ENCODE measurements at places on chromosomes 7 and 10. TPM values are rescaled to one million over a fixed set of nuclear protein-coding genes. Genes with fewer than 3 reads are reported as not detected.

- H3K36me3 ChIP-seq = peaks cover 10% of the 10 kb centered on the region
- H3K4me3 ChIP-seq = no peak overlapping the region
These were observed 30.2 kb upstream of the CYP26C1 start for GRCh38 chr10:93030409-93030808.

GRCh38 chr10:113243311-113243710 is 293.3 kb downstream of the TCF7L2 start:
- no peak overlapping the region for H3K27ac ChIP-seq
- H3K36me3 ChIP-seq = peaks cover 1% of the 10 kb centered on the region
- no peak for DNase-seq
- no peaks in the 10 kb centered on the region for H3K4me1 ChIP-seq

The VPS26A gene
- 66.3 TPM for total RNA-seq

- H3K36me3 ChIP-seq = no peaks in the 10 kb centered on the region
- peak overlapping the region; percentile 97 for H3K4me3 ChIP-seq
- DNase-seq = no peak
These were observed 482 bp downstream of the CCDC6 start for GRCh38 chr10:59905731-59906416.

GRCh38 chr7:20260223-20260622 is 43.0 kb upstream of the MACC1 start:
- H3K27me3 ChIP-seq = no peaks in the 10 kb centered on the region
- H3K36me3 ChIP-seq = no peaks in the 10 kb centered on the region
- peaks cover 6% of the 10 kb centered on the region for H3K4me1 ChIP-seq
- H3K27ac ChIP-seq = no peak overlapping the region
- no peak overlapping the region for H3K4me3 ChIP-seq

The ATRNL1 gene
- total RNA-seq = 66.0 TPM

The PIP4K2A gene
- 44.1 TPM for total RNA-seq

The ANKRD2 gene
- total RNA-seq = 0.60 TPM

The UNCX gene
- total RNA-seq = not detected

The DEPP1 gene
- 9.4 TPM for total RNA-seq

The FAM25G gene
- not detected for total RNA-seq

- no peaks in the 10 kb centered on the region for H3K36me3 ChIP-seq
- DNase-seq = no peak
- H3K27me3 ChIP-seq = no peaks in the 10 kb centered on the region
- peaks cover 26% of the 10 kb centered on the region for H3K4me1 ChIP-seq
These were observed 1.8 kb downstream of the C10orf95 start for GRCh38 chr10:102449321-102450123.

- H3K27ac ChIP-seq = no peak overlapping the region
- DNase-seq = no peak
- peaks cover 21% of the 10 kb centered on the region for H3K4me1 ChIP-seq
- H3K4me3 ChIP-seq = peak overlapping the region; percentile 12
- H3K27me3 ChIP-seq = peaks cover 48% of the 10 kb centered on the region
These were observed 168.2 kb downstream of the NRF1 start for GRCh38 chr7:129779602-129780256.

- no peaks in the 10 kb centered on the region for H3K36me3 ChIP-seq
- peaks cover 20% of the 10 kb centered on the region for H3K27me3 ChIP-seq
- no peak for DNase-seq
- no peak overlapping the region for H3K4me3 ChIP-seq
- no peak overlapping the region for H3K27ac ChIP-seq
These were observed 134.3 kb downstream of the ACTR3B start for GRCh38 chr7:152893801-152894294.

The GPC2 gene
- total RNA-seq = 6.2 TPM

DNA sequence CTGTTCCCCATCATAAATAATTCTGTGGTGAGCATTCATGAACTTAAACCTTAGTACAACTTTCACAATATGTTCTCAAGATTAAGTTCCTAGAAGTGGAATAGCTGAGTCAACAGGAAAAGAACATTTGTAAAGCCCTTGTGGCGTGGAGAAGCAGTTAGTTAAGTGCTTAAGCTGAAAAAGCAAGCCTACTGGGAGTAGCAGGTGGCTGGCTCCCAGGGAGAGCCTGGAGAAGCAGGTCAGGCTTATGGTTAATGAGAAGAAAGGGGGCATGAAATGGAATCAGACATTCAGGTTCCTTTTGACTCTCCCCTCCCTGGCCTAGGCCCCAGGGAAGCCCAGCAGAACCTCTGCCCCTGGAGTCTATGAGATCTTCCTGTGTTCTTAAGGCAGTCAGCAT is 35.3 kb downstream of the VSTM4 start:
- peaks cover 9% of the 10 kb centered on the region for H3K36me3 ChIP-seq
- no peaks in the 10 kb centered on the region for H3K27me3 ChIP-seq
- no peak overlapping the region for H3K4me3 ChIP-seq
- no peak for DNase-seq
- H3K27ac ChIP-seq = no peak overlapping the region

The SFRP4 gene
- total RNA-seq = 0.41 TPM

The ODAD2 gene
- total RNA-seq = 1.1 TPM

The CTNNA3 gene
- 0.92 TPM for total RNA-seq

GRCh38 chr7:22302951-22303423 is 54.0 kb downstream of the RAPGEF5 start:
- H3K27ac ChIP-seq = no peak overlapping the region
- no peaks in the 10 kb centered on the region for H3K27me3 ChIP-seq
- DNase-seq = no peak
- peaks cover 5% of the 10 kb centered on the region for H3K36me3 ChIP-seq

DNA sequence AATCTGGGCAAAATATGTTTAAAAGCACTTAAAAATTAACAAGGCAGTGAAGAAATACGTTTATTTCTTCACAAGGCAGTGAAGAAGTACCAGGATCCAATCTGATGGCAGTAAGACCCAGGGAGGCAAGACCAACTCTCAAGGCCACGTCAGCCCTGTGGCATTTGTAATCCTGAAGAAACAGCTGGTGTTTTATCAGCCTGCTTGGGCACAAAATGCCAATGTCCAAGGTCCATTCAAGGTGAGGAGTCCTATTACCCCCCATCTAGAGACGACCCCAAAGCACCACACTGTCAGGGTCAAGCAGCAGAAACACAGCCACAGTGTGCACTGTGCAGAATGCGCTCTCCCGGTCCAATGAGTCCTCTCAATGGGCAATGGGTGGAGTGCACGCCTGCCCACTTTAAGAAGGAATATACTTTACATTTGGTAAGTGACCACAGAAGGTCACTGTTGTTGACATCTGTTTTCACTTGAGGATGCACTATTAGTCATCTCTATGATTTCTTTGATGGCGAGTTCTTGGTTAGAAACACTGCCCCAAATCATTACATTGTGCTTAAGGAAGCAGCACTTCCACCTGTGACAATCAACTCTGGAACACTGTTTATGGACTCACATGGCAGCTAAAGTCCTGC is 12.8 kb downstream of the CPXM2 start:
- H3K4me1 ChIP-seq = no peaks in the 10 kb centered on the region
- H3K36me3 ChIP-seq = no peaks in the 10 kb centered on the region
- no peaks in the 10 kb centered on the region for H3K27me3 ChIP-seq
- H3K4me3 ChIP-seq = no peak overlapping the region
- H3K27ac ChIP-seq = no peak overlapping the region

DNA sequence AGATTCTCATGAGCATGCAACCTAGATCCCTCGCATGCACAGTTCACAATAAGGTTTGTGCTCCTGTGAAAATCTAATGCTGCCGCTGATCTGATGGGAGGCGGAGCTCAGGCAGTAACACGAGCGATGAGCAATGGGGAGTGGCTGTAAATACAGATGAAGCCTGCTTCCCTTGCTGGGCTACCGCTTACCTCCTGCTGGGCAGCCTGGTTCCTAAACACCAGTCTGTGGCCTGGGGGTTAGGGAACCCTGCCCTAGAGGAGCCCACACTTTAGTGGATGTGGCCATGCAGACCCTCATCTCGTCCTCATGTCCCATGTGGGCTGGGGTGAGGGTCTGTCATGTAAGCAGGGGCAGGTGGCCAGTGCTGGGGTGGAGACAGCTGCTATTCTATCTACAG is 417.6 kb downstream of the GLRX3 start:
- no peaks in the 10 kb centered on the region for H3K4me1 ChIP-seq
- no peak overlapping the region for H3K27ac ChIP-seq
- DNase-seq = no peak
- H3K4me3 ChIP-seq = no peak overlapping the region

DNA sequence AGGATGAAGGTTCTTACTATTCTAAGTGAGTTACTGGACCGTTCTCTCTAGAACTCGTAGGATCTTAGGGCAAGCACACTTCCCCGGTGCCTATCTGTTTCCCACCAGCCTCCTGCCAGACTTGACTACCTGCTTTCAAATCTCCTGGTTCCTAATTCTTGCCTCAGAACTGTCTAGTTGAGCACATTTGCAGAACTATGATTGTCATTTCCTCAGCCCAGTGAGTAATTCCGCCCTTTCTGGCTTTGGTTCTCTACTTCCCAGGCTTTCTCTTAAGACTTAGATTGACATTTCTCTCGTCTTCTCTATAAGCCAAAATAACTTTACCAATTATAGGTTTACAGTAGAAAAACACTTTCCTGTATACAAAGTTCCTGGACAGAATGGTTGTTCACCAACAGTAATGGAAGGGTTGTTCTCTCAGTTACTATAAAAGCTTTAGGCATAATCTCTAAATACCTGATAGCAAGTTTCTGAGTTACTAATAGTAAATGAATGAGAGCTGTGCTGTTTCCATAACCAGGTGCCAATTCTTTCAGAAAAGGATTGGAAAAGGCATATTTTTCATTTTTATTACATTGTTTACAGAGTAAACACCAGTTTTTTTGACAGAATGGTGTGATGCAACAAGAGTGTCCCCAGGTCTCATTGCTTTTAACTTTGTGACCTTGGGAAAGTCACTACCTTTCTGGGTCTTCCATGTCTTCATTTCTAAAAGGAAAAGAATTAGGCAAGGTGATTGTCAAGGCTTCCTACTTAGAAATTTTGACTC is 41.1 kb downstream of the PLEKHA8 start:
- peaks cover 7% of the 10 kb centered on the region for H3K36me3 ChIP-seq
- H3K27ac ChIP-seq = peak overlapping the region; percentile 56
- H3K4me1 ChIP-seq = peaks cover 27% of the 10 kb centered on the region
- DNase-seq = no peak
- H3K4me3 ChIP-seq = no peak overlapping the region

- H3K27me3 ChIP-seq = no peaks in the 10 kb centered on the region
- no peak overlapping the region for H3K4me3 ChIP-seq
- peaks cover 26% of the 10 kb centered on the region for H3K4me1 ChIP-seq
- peaks cover 1% of the 10 kb centered on the region for H3K36me3 ChIP-seq
- no peak for DNase-seq
These were observed 138.3 kb downstream of the GNAT3 start for GRCh38 chr7:80373429-80374032.

All from chondrocyte (in vitro differentiated cells).